ENCODE measurements at places on chromosomes 2 and 18. TPM values are rescaled to one million over a fixed set of nuclear protein-coding genes. Genes with fewer than 3 reads are reported as not detected.

MOCOS gene
- total RNA-seq, result 2.9 TPM

SAG gene
- total RNA-seq, result not detected

CDH20 gene
- total RNA-seq, result not detected

BMP10 gene
- total RNA-seq, result not detected

INHBB gene
- total RNA-seq, result 23.1 TPM

NPPC gene
- total RNA-seq, result 0.42 TPM

GAD1 gene
- 0.34 TPM for total RNA-seq

SP110 gene
- total RNA-seq, result 7.1 TPM

FASTKD1 gene
- 18.3 TPM for total RNA-seq

PCARE gene
- not detected for total RNA-seq

DHRS9 gene
- 3.3 TPM for total RNA-seq

TUBA4B gene
- total RNA-seq, result 0.10 TPM

CREB1 gene
- total RNA-seq, result 17.8 TPM

FKBP1B gene
- total RNA-seq, result 11.8 TPM

NLRC4 gene
- 0.11 TPM for total RNA-seq

LRRFIP1 gene
- 84.2 TPM for total RNA-seq

ADAM23 gene
- 10.0 TPM for total RNA-seq

ABCG8 gene
- not detected for total RNA-seq

LOXHD1 gene
- total RNA-seq, result not detected

PROM2 gene
- total RNA-seq, result not detected

AGXT gene
- not detected for total RNA-seq

TUBA3E gene
- 6.9 TPM for total RNA-seq

ALPP gene
- 18.1 TPM for total RNA-seq

LINC00305 gene
- total RNA-seq, result not detected

MC4R gene
- not detected for total RNA-seq

EIF2AK3 gene
- 34.3 TPM for total RNA-seq

COLEC11 gene
- total RNA-seq, result 0.53 TPM

HRH4 gene
- not detected for total RNA-seq

C1QL2 gene
- total RNA-seq, result 0.31 TPM

SLC4A5 gene
- total RNA-seq, result 0.29 TPM

CCDC148 gene
- total RNA-seq, result 0.62 TPM
